ENCODE measurements at places on chromosomes 2 and 18.

DNA sequence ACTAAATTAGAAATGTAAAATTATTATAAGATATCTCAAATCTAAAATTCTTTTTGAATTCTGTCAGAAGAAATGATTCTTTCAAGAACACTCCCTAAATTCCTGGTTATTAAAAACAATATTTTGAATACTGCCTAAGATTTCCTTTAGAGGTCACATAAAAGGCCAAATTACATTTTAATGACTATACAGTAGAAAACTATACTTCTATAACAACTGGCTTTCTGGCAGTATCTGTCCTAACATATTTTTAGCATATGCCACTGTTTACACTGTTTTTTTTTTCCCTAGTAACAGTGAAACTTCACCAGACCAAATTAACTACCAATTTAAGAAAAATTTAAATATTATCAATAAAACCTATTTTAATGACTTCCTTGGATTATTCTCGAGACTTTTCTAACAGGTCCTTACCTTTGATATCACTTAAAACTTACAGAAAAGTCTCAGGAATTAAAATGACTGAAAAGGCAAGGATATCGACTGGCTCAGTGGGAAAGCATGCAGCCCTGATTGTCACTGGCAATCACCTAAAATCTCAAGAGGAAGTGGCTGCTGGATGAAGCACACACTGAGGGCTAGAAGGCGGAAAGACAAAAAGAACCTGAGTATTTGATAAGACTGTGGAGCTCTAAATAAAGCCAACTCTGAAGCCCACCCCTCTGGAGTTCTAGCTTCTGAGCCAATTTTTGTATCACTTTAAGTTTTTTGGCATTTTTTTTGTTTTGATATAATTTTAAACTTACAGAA lies 59.6 kb downstream of the SPIRE1 start:
- no peak for ATAC-seq

- no peak for ATAC-seq
Measured at GRCh38 chr2:85016446-85016845, 45.5 kb downstream of the KCMF1 start.

DNA sequence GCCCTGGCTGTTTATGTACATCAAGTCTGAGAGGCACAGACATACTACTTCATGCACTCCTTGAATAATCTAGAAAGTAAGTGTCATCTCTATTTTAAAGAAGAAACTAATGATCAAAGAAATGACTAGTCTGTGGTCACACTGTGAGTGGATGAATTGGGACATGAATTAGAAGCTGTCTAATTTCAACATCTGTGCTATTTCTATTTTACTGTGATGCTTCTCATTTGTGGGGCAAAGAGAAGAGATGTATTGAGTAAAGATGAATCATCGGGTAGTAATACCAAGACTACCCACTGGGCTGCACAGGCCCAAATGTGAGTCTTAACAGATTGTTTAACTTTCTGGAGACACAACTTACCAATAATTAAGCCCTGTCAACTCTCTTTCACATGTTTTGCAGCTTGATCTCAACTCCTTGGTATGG lies 42.4 kb upstream of the MTIF2 start:
- no peak for ATAC-seq

GRCh38 chr2:216074794-216075193 lies 6.8 kb downstream of the PECR start:
- ATAC-seq: no peak

GRCh38 chr2:159933727-159934049 lies 128.7 kb downstream of the PLA2R1 start:
- no peak for ATAC-seq

GRCh38 chr2:236855866-236856847 lies 229.5 kb upstream of the COPS8 start:
- ATAC-seq: no peak

DNA sequence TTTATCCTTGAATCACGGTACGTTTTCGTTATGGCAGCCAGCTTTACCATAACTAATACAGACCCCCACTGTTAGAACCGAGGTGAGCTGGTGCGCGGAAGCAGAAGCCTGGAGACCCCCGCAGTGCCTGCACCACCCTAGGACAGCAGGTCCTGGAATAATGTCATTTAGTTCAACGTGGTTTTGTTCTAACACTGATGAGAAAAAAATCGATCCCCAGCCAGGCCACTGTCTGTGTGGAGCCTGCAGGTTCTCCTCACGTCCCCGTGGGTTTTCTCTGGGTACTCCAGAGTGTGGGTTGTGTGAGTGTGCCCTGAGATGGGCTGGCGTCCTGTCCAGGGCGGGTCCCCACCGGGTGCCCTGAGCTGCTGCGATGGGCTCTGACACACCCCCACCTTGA lies 69.9 kb upstream of the ST3GAL5 start:
- ATAC-seq: no peak

GRCh38 chr2:12176623-12177454 lies 430.4 kb downstream of the LPIN1 start:
- peak; percentile 64 for ATAC-seq

DNA sequence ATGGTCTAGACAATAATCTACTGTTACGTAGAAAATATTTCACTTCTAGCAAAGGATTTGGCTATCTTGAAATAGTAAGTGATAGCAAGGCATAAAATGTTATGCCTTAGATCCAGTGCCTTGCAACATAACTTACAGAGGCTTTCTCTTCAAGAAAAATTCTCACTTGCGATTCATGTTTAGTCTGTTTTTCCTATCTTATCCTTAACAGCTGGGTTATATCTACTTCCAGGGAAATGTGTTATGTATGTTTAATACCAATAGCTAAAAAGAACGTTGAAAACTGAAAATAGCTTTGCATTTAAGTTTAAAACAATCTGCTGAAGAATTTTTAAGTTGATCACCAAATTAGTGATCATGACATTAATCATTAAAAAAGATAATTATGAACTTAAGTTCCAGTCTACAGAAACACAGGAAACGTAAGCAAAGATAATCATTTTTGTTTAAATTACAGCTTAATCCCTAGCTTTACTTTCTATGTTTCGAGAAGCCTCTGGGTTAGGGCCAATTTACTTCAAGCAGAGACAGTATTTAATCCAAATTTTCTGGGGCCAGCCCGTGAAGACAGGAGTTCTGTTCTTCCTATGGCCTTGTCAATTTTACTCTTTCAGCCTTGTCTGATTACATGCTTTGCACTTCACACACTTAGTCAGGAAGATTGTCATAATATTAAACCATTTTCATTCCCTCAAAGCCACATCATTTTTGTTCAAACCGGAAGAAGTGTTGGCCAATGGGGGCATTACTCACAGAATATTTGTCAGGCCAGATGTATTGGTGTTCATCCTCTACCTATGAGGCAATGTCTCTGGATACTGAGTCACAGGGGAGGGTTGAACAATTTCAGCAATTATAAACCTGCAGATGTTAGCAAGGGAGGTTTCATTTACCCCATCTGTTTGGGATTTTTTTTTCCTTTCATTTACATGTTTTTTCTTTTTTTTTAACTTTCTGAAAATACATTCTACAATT lies 1132.9 kb upstream of the ZEB2 start:
- peak; percentile 84 for ATAC-seq

GRCh38 chr18:75923169-75923568 lies 495.7 kb upstream of the SMIM21 start:
- ATAC-seq: peak; percentile 97
